ENCODE measurements at places on chromosomes 7 and 10.

GRCh38 chr10:129758207-129759021, 205.7 kb downstream of the EBF3 start:
- H3K4me1 ChIP-seq = no peaks in the 10 kb centered on the region
- no peak for DNase-seq
- no peak overlapping the region for H3K27ac ChIP-seq
- no peak overlapping the region for H3K4me3 ChIP-seq

GRCh38 chr7:111383133-111383532, 179.2 kb downstream of the IMMP2L start:
- H3K36me3 ChIP-seq = no peaks in the 10 kb centered on the region
- H3K4me1 ChIP-seq = no peaks in the 10 kb centered on the region
- H3K27me3 ChIP-seq = no peaks in the 10 kb centered on the region

GRCh38 chr7:153097511-153098201, 338.1 kb downstream of the ACTR3B start:
- H3K36me3 ChIP-seq = no peaks in the 10 kb centered on the region
- no peak for DNase-seq
- H3K4me3 ChIP-seq = no peak overlapping the region
- no peaks in the 10 kb centered on the region for H3K27me3 ChIP-seq
- no peaks in the 10 kb centered on the region for H3K4me1 ChIP-seq

- H3K36me3 ChIP-seq = no peaks in the 10 kb centered on the region
- H3K4me1 ChIP-seq = no peaks in the 10 kb centered on the region
- no peak overlapping the region for H3K4me3 ChIP-seq
- no peaks in the 10 kb centered on the region for H3K27me3 ChIP-seq
- no peak overlapping the region for H3K27ac ChIP-seq
- DNase-seq = no peak
Measured at GRCh38 chr10:83937826-83938225, 201.5 kb upstream of the GHITM start.

DNA sequence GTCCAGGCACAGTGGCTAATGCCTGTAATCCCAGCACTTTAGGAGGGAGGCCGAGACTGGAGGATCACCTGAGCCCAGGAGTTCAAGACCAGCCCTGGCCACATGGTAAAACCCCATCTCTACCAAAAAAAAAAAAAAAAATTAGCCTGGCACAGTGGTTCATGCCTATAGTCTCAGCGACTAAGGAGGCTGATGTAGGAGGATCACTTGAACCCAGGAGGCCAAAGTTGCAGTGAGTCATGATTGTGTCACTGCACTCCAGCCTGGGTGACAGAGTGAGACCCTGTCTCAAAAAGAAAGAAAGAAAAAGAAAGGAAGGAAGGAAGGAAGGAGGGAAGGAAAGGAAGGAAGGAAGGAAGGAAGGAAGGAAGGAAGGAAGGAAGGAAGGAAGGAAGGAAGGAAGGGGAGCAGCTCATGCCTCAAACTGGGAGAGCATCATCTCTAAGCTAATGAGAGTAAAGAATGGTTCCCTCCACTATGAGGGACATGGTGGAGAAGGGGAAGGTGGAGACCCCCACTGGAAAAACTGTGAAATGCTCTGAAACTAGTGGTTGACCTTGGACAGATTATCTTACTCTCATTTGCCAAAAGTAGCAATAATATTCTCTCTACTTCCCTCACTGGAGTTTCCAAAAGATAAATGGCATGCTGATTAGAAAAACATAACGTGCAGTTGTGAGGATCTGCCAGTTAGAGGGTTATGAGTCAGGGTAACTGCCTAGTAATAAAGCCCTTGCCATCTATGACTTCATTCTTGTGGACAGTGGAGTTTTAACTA, 16.8 kb downstream of the GIMAP5 start:
- no peaks in the 10 kb centered on the region for H3K4me1 ChIP-seq
- no peak overlapping the region for H3K27ac ChIP-seq
- H3K36me3 ChIP-seq = no peaks in the 10 kb centered on the region
- no peak overlapping the region for H3K4me3 ChIP-seq

- no peaks in the 10 kb centered on the region for H3K36me3 ChIP-seq
- no peak overlapping the region for H3K27ac ChIP-seq
- peaks cover 17% of the 10 kb centered on the region for H3K27me3 ChIP-seq
- no peak overlapping the region for H3K4me3 ChIP-seq
- peaks cover 2% of the 10 kb centered on the region for H3K4me1 ChIP-seq
- DNase-seq = no peak
Measured at GRCh38 chr10:113561214-113561613, 8.4 kb downstream of the HABP2 start.

DNA sequence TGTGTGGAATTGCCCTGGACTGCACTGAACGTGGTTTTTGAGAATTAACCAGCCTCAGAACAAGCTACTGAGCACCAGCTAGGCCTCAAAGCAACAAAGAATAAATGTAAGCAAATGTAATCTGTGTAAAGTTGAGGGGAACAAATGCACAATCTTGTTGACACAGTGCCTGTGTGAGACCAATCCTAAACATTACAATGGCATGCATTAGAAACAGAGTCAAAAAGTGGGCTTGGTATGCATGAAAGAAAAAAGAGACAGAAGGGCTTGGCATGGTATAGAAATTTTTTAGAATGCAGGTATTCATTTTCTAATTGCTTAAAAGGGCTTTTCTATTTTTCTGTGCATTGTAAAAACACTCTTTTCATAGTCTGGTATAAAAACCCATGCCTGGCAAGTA, 224.3 kb downstream of the POU6F2 start:
- H3K4me3 ChIP-seq = no peak overlapping the region
- no peak for DNase-seq
- H3K27me3 ChIP-seq = no peaks in the 10 kb centered on the region
- H3K27ac ChIP-seq = no peak overlapping the region
- H3K36me3 ChIP-seq = no peaks in the 10 kb centered on the region

DNA sequence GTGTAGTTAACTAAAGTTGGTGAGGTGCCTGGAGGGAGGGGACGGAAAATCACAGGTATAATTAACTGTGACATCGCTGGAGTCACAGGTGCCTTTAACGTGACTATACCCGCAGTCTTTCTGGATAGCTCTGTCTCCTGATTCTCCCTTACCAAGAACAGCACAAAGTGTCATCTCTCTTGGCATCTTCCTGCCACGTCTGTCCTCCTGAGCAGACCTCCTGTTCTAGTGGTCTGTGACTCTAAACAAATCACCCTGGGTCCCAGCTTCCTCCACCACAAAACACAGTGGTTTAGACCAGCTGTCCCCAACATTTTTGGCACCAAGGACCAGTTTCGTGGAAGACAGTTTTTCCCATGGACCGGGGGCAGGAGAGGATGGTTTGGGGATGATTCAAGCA, 90.5 kb downstream of the CALN1 start:
- no peaks in the 10 kb centered on the region for H3K27me3 ChIP-seq
- no peak for DNase-seq
- H3K27ac ChIP-seq = no peak overlapping the region
- no peaks in the 10 kb centered on the region for H3K36me3 ChIP-seq

GRCh38 chr7:116614499-116615262, 57.3 kb upstream of the MET start:
- H3K4me1 ChIP-seq = no peaks in the 10 kb centered on the region
- no peaks in the 10 kb centered on the region for H3K36me3 ChIP-seq
- DNase-seq = no peak
- H3K4me3 ChIP-seq = no peak overlapping the region

GRCh38 chr10:22461891-22462290, 116.6 kb downstream of the SPAG6 start:
- H3K36me3 ChIP-seq = no peaks in the 10 kb centered on the region
- no peaks in the 10 kb centered on the region for H3K4me1 ChIP-seq
- DNase-seq = no peak
- H3K27me3 ChIP-seq = peaks cover 10% of the 10 kb centered on the region
- H3K27ac ChIP-seq = no peak overlapping the region
- no peak overlapping the region for H3K4me3 ChIP-seq
